Vagina (tissue), 2 donors: ENCODE measurements at places on chromosomes 2 and 18.
A peak's percentile ranks its signal among the peaks of the same experiment; 100 is the strongest.

- no peak for DNase-seq
- H3K4me3 ChIP-seq, result no peak overlapping the region
- peaks cover 11% of the 10 kb centered on the region for H3K36me3 ChIP-seq
- H3K27me3 ChIP-seq, result no peaks in the 10 kb centered on the region
Observed at GRCh38 chr2:85844486-85844885, 44.3 kb downstream of the ST3GAL5 start.

- H3K4me1 ChIP-seq, result peaks cover 39% of the 10 kb centered on the region
- no peak overlapping the region for H3K27ac ChIP-seq
- no peaks in the 10 kb centered on the region for H3K27me3 ChIP-seq
- H3K36me3 ChIP-seq, result no peaks in the 10 kb centered on the region
Observed at GRCh38 chr2:174600349-174600748, 2.7 kb upstream of the WIPF1 start.

GRCh38 chr2:29001806-29002205 lies 20.7 kb downstream of the TOGARAM2 start:
- no peak for DNase-seq
- H3K27ac ChIP-seq, result no peak overlapping the region
- no peaks in the 10 kb centered on the region for H3K36me3 ChIP-seq
- no peak overlapping the region for H3K4me3 ChIP-seq

DNA sequence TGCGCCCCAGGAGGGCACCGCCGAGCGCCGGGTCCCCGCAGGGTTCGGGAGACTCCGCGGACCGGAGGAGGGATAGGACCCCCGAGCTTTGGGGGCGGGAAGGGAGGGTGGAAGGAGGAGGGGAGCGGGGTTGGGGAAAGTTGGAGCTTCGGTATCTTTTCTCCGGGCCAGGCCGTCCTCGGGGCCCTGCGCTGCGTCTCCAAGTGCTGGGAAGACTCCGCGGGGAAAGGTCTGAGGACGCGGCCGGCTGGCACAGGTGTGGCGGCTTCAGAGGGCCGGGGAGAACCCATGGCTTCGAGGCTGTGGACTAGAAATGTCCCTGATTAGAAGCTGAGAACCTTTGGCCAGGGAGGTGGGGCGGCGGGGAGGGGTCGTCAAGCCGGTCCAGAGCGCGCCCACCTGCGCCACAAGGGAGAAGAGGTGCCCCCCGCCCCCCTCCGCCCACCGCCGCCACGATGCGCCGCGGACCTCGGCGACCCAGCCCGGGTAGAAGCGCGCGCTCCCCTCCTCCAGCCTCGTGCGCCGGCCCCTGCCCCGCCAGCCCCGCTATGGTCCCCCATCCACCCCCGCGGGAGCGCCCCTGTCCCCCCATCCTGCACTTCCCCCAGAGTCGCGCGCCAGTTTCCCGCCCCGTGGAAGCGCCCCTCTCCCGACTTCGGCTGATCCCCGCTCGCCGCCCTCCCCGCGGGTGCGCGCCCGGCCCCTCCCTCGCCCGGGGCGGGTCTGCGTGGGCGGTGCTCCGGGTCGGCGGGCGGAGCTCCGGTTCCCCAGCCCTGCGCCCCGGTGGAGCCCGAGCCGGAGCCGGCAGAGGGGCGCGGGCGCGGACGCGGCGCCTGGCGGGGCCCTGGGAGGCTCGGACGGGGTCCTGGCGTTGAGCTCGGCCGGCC lies at the start of gene SNTG2:
Gene SNTG2 (plus strand): TSS at position 770 of the 887 bp plus-strand sequence. CDS start 148 bp downstream, outside the sequence.
- H3K36me3 ChIP-seq, result no peaks in the 10 kb centered on the region
- DNase-seq, result no peak
- H3K27ac ChIP-seq, result peak within 1 kb of the TSS; percentile 62
- peaks cover 11% of the 10 kb centered on the region for H3K27me3 ChIP-seq

DNA sequence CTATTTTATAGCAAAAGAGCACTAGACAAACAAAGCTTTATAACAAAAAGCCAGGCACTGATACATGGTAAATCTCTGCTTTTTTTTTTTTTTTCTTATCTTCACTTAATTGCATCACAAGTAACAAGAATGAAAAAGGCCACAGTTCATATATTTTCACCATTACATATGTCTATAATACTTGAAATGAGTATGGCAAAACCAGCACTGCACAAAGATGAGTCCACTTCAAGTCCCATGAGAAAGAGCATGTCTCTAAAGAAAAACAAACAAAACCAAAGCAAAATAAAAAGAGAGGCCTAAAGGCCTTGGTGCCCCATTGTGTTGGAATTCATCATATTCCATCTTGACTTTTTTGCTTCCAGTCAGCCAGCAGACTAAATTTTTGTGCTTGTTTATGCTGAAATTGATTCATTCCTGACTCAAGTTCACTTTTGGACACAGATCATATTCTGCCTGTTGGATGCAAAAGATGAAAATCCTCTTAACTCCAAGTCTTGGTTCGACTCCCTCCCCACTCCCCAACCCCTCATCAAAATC lies 264.9 kb upstream of the CCDC68 start:
- DNase-seq, result no peak
- no peak overlapping the region for H3K4me3 ChIP-seq
- peaks cover 16% of the 10 kb centered on the region for H3K36me3 ChIP-seq
- peaks cover 14% of the 10 kb centered on the region for H3K4me1 ChIP-seq
- no peak overlapping the region for H3K27ac ChIP-seq

DNA sequence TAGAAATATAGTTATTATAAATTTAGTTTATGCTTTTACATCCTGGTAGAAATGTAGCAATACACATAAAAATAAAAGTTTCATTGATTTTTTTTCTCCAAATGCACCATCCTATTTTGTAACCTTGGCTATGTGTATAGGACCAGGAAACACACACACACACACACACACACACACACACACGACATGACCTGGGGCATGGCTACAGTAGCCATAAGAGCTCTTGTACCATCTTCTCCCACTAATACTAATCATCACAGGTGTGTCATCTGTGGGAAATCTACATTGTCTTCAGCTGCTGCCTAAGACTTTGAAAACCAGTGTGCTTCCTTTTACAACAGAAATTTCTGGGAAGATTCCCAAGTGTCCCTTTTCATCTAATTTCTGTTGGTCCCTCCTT lies 144.3 kb downstream of the MCFD2 start:
- no peaks in the 10 kb centered on the region for H3K36me3 ChIP-seq
- DNase-seq, result no peak
- no peaks in the 10 kb centered on the region for H3K4me1 ChIP-seq
- H3K27me3 ChIP-seq, result no peaks in the 10 kb centered on the region
- H3K4me3 ChIP-seq, result no peak overlapping the region

- DNase-seq, result no peak
- peak within 1 kb of the TSS; percentile 62 for H3K4me3 ChIP-seq
- H3K27ac ChIP-seq, result peak within 1 kb of the TSS; percentile 83
- H3K4me1 ChIP-seq, result peaks cover 22% of the 10 kb centered on the region
- H3K27me3 ChIP-seq, result no peaks in the 10 kb centered on the region
Observed at GRCh38 chr18:80108739-80109675, at the start of gene ADNP2. Gene ADNP2, plus strand, starts transcription at chr18:80109262. Its CDS starts 8,281 bp downstream, at chr18:80117543.

DNA sequence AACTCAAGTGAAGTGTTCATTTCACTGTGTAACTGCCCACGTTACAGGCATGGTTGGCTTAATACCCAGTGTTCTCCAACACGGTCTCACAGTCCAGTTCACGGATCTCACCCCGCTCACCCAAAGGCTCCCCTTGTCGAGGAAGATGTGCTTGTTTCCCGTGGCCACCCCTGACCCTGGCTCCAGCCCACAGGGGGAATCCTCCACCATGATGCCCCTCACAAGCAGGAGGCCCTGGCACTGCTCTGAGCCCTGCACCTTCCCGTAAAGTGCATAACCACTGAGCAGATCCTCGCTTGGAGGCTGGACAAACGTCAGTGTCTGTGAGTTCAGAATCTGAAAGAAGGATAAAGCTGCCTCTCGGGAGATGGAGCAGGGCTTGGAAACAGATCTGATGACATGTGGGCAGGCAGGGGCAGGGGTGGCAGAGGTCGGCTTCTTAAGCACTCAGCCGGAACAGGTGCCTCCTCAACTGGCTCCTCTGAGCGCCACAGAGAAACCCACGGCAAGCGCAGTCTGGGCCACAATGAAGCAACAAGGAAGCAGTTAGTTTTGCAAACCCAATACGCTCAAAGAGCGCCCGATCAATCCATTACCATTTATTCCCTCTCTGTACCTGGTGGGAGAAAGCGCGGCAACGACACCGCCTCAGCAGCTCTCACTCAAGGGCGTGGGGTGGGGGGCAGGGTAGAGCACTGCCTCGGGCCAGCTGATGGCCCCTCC lies 17.6 kb downstream of the HDAC4 start:
- no peak overlapping the region for H3K27ac ChIP-seq
- no peak for DNase-seq
- no peak overlapping the region for H3K4me3 ChIP-seq
- H3K36me3 ChIP-seq, result no peaks in the 10 kb centered on the region

DNA sequence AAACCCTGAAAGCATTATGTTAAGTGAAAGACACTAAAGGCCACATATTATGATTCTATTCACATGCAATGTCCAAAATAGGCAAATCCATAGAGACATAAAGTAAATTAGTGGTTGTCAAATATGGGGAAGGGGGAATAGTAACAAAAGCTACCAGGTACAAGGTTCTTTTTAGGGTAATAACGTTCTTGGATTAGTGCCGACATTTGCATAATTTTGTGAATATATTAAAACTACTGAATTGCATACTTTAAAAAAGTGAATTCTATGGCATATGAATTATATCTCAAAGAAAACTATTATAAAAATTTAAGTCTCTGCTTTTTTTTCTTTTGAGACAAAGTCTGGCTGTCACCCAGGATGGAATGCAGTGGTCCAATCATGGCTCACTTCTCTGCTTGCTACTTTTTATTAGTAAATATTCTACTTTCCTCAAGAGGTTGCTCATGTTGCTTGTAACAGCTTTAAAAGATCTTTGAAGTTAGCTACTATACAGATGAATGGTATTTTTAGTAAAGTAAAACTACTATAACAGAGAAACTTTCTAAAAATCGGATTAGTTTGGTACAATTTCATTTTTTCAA lies 2.5 kb downstream of the SESTD1 start:
- peaks cover 22% of the 10 kb centered on the region for H3K4me1 ChIP-seq
- no peaks in the 10 kb centered on the region for H3K36me3 ChIP-seq
- H3K4me3 ChIP-seq, result no peak overlapping the region

GRCh38 chr2:102147935-102148334 lies 5.4 kb downstream of the IL1R1 start:
- H3K4me1 ChIP-seq, result peaks cover 74% of the 10 kb centered on the region
- H3K27me3 ChIP-seq, result no peaks in the 10 kb centered on the region
- peaks cover 5% of the 10 kb centered on the region for H3K36me3 ChIP-seq
- H3K4me3 ChIP-seq, result no peak overlapping the region
- peak overlapping the region; percentile 94 for H3K27ac ChIP-seq

DNA sequence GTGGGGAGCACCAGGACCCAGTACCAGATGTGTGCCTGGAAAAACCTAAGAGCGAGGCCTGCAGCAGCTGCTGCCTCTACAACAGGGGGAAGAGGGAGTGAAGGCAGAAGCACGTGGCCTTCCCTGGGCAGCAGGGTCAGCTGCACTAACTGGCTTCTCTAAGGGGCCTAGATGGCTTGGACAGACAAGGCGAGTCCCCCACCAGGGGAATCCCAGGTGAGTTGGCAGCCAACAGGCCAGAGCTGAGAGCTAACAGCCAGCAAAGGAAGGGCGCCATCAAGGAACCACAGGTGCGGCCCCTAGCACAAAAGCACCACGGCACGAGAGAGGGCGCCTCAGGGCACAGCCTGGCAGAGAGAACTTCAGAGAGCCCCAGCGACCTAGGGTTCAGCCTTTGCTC lies 19.8 kb upstream of the MAL start:
- H3K27ac ChIP-seq, result no peak overlapping the region
- no peaks in the 10 kb centered on the region for H3K27me3 ChIP-seq
- H3K4me3 ChIP-seq, result no peak overlapping the region
- no peaks in the 10 kb centered on the region for H3K4me1 ChIP-seq
- DNase-seq, result no peak

GRCh38 chr2:145626301-145626700 lies 1106.4 kb upstream of the ZEB2 start:
- no peak overlapping the region for H3K4me3 ChIP-seq
- no peaks in the 10 kb centered on the region for H3K4me1 ChIP-seq
- DNase-seq, result no peak
- H3K27ac ChIP-seq, result no peak overlapping the region

DNA sequence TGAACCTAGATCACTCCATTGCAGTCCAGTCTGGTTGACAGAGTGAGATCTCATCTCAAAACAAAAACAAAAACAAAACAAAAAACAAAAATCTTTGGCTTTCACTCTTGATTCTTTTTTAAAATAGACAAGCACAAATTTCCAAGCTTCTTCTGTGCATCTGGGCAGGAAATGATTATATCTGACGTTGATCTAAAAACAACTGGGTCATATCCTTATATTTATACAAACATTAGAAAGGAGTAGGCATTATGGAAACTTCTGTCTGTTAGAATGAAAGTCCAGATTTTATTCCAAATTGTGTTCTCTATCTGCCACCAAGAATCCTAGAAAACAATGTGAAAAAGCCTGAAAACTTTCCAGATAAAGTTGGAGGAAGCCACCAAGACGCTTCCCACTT lies 26.2 kb upstream of the PMAIP1 start:
- H3K4me1 ChIP-seq, result no peaks in the 10 kb centered on the region
- H3K27ac ChIP-seq, result no peak overlapping the region
- DNase-seq, result no peak
- no peaks in the 10 kb centered on the region for H3K36me3 ChIP-seq
- no peaks in the 10 kb centered on the region for H3K27me3 ChIP-seq

GRCh38 chr18:6449213-6449612 lies 34.5 kb upstream of the L3MBTL4 start:
- H3K4me3 ChIP-seq, result no peak overlapping the region
- no peak for DNase-seq
- H3K27ac ChIP-seq, result no peak overlapping the region
- no peaks in the 10 kb centered on the region for H3K4me1 ChIP-seq
- no peaks in the 10 kb centered on the region for H3K27me3 ChIP-seq
- H3K36me3 ChIP-seq, result no peaks in the 10 kb centered on the region

GRCh38 chr2:100748673-100749072 lies 71.3 kb upstream of the NPAS2 start:
- DNase-seq, result no peak
- no peaks in the 10 kb centered on the region for H3K36me3 ChIP-seq
- H3K4me3 ChIP-seq, result no peak overlapping the region
- no peak overlapping the region for H3K27ac ChIP-seq

- no peak for DNase-seq
- no peak overlapping the region for H3K27ac ChIP-seq
- H3K36me3 ChIP-seq, result no peaks in the 10 kb centered on the region
- H3K4me3 ChIP-seq, result no peak overlapping the region
- peaks cover 9% of the 10 kb centered on the region for H3K4me1 ChIP-seq
- no peaks in the 10 kb centered on the region for H3K27me3 ChIP-seq
Observed at GRCh38 chr2:95300450-95300849, 3.3 kb downstream of the KCNIP3 start.

GRCh38 chr2:85273738-85274731 lies 53.8 kb downstream of the TGOLN2 start:
- no peaks in the 10 kb centered on the region for H3K27me3 ChIP-seq
- DNase-seq, result no peak
- H3K4me3 ChIP-seq, result no peak overlapping the region
- peak overlapping the region; percentile 29 for H3K27ac ChIP-seq
- H3K36me3 ChIP-seq, result no peaks in the 10 kb centered on the region

GRCh38 chr2:168939918-168940317 lies 38.8 kb downstream of the G6PC2 start:
- no peaks in the 10 kb centered on the region for H3K27me3 ChIP-seq
- no peaks in the 10 kb centered on the region for H3K4me1 ChIP-seq
- no peak overlapping the region for H3K27ac ChIP-seq
- DNase-seq, result no peak
- no peak overlapping the region for H3K4me3 ChIP-seq

GRCh38 chr2:33372940-33373553 lies 103.4 kb upstream of the RASGRP3 start:
- H3K27me3 ChIP-seq, result no peaks in the 10 kb centered on the region
- H3K36me3 ChIP-seq, result no peaks in the 10 kb centered on the region
- DNase-seq, result no peak
- H3K27ac ChIP-seq, result no peak overlapping the region

GRCh38 chr18:1421502-1421901 lies 516.8 kb downstream of the ADCYAP1 start:
- H3K4me3 ChIP-seq, result no peak overlapping the region
- no peak overlapping the region for H3K27ac ChIP-seq
- H3K36me3 ChIP-seq, result no peaks in the 10 kb centered on the region
- no peak for DNase-seq
- H3K4me1 ChIP-seq, result no peaks in the 10 kb centered on the region
